ENCODE measurements at places on chromosomes 2 and 18.

DNA sequence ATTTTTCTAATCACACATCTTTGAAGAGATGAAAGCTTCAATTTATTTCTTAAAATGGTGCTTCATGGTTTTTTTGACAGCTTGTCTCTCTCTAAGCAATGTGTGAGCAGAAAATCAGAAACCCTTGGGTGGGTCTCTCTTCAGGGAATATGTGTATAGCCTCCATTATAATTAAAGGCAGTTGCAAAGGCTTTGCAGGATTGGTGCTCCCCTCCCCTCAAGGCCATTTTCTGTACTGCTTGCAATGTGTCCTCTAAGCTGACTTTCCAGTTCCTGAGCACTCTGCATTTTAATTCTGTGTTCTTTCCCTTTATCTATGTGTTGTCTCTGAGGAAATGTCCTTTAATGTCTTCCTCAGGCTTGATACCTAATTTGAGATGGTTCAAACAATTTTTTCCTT is 172.6 kb downstream of the DPP4 start:
- no peak for DNase-seq

DNA sequence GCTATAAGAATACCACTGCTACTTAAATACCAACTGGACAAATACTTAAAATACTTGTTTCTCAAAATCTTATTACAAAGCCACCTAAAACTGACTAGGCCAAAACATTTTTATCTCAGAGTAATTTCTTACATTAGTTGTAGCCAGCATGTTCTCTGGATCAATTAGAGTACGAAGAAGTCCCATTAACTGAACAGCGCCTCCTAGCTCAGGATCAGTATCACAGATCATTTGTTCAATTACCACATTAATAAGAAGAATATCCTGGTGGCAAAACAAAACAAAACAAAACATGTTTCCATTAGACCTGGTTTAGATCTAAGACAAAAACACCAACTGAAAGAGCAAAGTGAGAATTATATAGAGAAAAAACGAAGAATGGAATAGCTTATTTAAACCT is 36.0 kb downstream of the PPP4R3B start:
- DNase-seq = no peak

DNA sequence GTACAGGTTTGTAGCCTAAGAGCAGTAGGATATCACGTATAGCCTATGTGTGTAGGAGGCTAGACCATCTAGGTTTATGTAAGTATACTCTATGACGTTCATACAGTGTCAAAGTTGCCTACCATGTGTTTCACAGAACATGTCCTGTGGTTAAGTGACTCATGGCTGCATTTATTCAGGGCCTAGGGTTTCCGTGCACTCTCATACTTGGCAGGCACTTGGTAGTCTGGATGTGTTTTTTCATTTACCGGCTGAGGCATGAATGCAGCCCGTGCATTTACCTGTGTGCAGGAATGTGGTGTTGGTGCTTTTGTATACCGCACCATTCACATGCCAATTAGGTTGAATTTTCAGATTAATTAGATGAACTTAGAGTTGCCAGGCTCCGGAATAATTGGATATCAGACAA is 43.4 kb downstream of the MYL12B start:
- DNase-seq = no peak

GRCh38 chr18:57437766-57438671 is 2.8 kb downstream of the ONECUT2 start:
- DNase-seq = peak; percentile 5

GRCh38 chr2:11357428-11357972 is 13.1 kb upstream of the ROCK2 start:
- DNase-seq = no peak

- DNase-seq = no peak
Observed at GRCh38 chr2:168896783-168897182, 4.3 kb upstream of the G6PC2 start.

DNA sequence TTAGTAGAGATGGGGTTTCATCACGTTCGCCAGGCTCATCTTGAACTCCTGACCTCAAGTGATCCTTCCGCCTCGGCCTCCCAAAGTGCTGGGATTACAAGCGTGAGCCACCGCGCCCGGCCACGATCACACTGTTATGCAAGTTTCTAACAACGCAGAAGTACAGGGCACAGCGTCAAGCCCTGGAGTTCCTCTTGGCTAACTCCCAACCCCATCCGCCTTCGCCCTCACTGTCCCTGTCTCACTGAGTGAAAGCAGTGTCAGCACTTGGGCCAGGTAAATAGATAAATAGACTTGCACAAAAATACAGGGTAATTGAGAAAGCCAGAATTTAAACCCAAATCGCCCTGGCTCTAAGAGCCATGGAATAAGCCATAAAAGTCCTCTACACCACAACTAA is 111.7 kb downstream of the ACVR1 start:
- DNase-seq = no peak

DNA sequence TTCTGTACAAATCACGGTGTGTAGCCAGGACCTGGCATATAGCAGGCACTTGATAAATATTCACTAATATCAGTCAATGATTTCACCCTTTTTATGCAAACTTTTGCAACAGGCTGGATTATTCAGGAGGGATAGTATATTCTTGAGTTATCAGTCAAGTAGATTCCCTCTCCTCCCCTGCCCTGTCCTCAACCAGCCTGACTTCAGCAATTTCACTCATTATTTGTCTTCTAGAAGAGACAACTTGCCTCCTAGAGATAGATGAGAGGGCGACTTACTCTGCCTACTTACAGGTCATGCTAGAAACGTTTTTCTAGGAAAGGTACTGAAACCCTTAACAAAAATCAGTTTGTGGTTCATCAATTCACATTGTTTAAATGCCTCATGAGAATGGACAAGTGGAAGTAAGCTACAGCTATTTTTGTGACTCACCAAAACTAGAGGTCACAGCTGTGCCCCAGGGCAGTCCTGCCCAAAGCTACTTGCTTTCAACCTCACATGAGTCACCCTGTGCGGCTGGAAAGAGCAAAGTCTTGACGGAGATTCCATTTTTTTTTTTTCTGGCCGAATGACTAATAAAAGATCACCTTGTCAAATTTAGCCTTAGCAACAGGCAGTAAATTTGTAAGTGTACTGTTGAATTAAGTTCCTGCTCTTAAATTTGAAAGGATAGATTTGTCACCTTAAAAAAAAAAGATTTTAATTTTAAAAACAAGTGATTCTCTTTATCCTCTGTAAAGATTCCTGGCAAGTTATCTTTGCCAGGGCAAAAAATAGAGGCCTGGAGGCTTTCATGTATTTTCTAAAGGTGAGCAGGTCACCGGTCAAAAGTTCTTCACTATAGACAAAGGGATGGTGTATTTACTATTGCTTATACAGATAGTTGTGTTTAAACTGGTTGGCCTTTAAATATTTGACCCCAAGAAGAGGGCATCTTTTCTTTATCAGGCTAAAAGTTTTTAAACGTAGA is 109.0 kb upstream of the SLC35G4 start:
- no peak for DNase-seq

DNA sequence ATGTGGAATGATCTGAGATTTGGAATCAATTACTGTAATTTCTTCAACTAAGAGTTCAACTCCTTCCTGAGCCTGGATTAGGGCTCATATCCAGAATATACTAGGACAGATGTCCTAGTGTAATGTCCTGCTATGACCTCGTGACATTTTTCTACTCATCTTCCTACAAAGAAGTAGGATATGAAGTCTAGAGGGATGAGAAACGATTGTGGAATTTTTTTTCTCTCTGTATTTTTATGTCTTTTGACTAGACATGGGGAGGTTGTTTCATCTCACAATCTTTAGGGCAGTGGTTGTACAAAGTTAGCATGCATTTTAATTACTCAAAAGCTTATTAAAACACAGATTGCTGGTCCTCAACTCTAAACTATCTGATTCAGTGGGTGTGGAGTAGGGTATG is 203.0 kb downstream of the PARD3B start:
- no peak for DNase-seq

DNA sequence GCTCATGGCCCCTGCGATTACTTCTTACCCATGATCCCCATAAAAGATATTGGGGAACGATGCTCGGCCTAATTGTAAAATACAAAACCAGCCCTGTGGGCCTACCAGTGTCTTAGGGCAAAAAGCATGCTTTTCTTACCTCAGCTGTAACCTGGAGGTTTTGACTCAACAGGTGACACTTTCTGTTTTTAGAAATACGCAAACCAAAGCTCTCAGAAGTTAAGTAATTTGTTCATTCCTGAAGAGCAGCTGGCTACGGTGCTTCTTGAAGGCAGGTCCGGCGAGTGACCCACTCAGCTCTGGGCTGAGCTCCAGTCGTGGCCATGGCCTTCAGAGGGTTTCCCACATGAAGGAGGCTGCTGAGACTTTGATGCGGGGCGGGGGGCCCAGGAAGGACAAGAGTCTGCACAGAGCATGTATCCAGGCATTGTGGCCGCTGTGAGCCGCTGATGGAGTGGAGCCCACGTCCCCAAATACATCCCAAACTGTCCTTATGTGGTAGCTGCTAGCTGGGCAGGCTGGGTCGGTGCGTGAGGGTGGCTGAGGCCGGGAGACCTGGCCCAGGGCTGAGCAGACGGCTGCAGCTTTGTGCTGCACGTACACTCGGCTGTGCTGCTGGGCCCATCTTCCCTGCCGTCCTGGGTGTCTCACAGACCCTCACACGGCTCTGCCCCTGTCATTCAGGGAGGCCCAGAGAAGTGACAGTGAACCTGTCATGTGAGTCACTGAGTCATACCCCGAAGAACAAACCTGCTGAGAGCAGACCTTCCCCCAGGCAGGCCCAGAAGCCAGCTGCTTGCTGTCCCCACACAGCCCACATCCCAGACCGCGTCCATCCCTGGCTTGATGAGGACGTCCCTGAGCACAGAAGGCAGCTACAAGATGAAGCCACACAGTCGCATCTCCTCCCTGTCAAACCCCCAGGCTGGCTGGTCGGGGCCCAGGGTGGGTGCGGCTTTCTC is 34.1 kb downstream of the ITGB1BP1 start:
- DNase-seq = no peak

- no peak for DNase-seq
Observed at GRCh38 chr18:48342125-48342524, 67.1 kb downstream of the ZBTB7C start.

DNA sequence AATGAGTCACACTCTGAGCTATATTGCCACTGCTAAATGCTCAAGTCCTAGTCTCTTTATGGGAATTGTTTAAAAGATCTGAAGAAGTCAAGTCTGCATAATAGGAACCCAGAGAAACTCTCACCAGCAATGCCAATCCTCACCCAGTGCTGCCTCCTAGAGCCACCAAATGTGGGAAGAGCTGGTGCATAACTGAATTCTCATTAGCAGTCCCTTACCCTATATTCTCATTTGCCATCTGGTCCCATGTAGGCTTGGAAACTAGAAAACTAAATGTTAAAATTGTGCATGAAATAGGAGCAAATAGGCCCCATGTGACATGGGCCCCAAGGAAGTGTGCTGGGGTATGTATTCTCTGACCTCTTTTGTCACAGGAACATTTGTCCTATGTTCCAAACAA is 224.4 kb upstream of the SMAD2 start:
- DNase-seq = no peak

Measured in activated naive CD4-positive, alpha-beta T cell (primary cell).